ENCODE measurements at places on chromosomes 1 and 21.

- peak; percentile 98 for DNase-seq
These were observed 483.9 kb downstream of the DISC1 start for GRCh38 chr1:232110281-232111090.

- peak; percentile 80 for DNase-seq
These were observed 254.4 kb downstream of the AKT3 start for GRCh38 chr1:243595527-243596210.

DNA sequence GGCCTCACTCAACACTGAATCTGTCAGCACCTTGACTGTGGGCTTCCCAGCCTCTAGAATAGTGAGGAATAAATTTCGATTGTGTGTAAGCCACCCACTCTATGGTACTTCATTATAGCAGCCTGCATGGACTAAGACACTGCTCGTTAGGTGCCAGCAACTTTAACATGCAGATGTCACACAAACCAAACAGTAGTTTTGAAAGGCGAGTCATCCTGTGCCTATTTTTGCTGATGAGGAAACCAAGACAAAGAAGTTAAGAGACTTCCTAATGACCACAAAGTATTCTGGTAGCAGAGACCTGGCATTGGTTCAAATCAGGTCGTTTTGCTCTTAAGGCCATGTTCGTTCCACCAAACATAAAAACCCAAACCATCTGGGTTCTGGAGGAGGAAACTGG lies 42.9 kb downstream of the BATF3 start:
- DNase-seq: no peak

DNA sequence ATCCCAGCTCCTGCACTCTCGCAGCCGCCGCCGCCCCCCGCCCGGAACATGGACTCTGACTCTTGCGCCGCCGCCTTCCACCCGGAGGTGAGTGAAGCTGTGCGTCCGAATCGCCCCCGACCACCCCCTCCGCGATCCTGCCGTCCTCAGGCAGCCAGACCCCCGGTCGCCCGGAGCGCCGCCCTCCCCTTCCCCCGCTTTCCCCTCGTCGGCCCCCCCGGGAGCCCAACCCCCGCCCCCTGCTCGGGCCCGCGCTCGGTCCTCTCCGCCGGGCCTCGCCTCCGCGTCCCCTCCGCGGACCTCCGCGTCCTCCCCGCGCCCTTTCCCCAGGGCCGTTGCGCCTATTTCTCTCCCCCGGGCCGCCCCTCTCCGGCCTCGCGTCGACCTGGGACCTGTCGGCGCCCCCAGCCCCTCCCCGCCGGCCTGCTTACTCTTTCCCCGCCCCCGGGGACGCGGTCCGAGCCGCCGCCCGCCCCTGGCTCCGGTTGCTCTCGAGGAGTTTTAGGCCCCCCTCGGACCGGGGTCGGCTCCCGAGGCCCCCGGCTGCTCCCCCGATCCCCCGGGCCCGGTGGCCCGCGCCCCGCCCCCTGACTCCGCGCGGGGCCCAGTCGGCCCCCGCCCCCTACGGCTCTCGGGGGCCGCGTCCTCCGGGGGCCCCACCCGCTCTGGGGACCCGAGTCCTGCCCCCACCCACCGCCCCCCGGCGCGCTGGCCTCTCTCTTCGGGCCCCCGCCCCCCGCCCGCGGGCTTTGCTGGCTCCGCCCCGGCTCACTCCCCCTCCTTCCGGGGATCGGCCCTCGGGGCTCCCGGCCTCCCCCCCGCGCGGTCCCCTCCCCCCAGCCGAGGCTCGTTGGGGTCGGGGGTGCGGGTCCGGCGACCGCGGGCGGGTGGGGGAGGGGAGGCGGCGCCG lies 743 bp downstream of the PHF13 start:
- DNase-seq: peak; percentile 27

DNA sequence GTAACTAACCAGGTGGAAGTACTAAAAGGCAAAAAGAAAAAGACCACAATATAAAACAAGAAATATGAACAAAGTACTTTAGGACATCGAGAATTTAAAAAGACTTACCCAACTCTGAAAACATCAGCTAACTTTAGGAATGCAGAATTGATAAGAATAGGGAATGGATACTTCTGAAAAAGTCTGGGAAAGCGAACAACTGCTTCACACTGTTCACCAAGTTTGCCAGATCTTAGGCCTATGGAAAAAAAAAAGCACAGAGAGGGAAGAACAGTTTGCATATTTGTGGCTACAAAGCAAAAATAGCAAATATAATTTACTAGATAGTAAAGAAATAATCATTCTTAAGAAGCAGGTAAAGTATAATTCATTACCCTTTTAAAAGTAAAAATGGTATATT lies 14.4 kb downstream of the INTS7 start:
- DNase-seq: no peak

GRCh38 chr1:154520333-154520732 lies 18.1 kb upstream of the SHE start:
- no peak for DNase-seq

DNA sequence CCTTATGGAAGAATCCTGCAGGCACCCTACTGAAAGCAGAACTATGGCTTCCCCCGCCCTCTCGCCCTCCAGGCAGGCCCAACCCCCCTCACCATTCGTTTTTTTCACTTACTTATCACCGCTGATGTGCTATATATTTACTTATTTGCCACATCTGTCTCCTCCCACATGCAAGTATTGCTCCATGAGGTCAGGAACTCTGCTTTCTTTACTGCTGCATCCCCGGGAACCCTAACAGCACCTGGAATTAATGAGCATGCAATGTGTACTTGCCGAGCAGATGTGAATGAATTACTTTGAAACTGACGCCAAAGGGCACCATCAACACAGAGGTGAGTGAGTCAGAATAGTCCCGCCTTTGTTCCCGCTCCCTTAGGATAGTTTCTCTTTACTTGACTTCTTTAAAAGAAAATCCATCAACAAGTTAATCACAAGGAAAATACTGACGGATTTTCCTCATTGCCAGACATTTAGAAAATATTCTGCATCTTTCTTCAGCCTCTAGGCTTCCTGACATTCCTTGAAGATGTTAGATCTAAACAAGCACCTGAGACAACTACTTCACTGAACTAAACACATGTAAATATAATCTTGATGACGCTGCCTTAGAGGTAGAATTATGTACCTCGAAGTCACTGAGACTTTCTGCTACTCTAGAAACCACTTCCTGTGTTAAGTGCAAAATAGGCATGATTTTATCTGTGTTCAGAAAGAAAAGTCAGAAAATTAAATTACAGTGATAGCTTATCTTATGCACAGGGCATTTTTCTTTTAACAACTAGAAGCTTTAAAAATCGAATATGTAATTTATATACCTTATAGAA lies 17.5 kb upstream of the RAB4A start:
- DNase-seq: peak; percentile 34

DNA sequence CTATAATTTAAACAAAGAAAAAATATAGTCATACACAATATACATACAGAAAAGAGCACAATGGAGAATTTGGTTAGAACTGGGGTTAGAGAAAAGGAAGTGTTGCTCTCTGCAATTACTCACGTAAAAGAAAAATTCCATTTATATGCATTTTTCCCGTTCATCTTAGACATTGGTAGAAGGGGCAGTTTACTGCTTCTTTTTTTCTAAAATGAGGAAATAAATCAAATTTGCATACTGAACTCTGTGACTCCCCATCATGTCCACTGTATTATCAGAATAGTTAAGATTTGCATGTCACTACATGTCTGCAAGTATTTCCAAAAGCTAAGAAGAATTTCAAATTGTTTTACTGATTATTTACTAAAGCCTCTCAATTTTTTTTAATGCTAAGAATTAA lies 44.1 kb upstream of the C1orf105 start:
- DNase-seq: no peak

DNA sequence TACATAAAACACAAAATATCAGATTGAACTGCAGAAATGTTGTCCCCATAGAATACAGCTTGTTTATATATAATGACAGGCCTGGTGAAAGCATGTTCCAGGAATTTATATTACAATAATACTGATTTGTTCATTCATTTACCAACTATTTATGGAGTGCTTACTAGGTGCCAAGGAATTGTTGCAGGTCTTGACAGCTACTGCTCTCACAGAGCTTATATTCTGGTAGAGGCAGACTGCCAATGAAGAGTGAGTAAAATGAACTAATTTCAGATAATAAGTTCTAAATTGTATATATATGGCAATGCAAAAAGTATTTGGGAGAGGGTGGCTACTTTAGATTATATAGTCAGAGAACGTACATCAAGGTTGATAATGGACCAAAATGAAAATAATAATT lies 152.0 kb downstream of the COQ8A start:
- DNase-seq: no peak

DNA sequence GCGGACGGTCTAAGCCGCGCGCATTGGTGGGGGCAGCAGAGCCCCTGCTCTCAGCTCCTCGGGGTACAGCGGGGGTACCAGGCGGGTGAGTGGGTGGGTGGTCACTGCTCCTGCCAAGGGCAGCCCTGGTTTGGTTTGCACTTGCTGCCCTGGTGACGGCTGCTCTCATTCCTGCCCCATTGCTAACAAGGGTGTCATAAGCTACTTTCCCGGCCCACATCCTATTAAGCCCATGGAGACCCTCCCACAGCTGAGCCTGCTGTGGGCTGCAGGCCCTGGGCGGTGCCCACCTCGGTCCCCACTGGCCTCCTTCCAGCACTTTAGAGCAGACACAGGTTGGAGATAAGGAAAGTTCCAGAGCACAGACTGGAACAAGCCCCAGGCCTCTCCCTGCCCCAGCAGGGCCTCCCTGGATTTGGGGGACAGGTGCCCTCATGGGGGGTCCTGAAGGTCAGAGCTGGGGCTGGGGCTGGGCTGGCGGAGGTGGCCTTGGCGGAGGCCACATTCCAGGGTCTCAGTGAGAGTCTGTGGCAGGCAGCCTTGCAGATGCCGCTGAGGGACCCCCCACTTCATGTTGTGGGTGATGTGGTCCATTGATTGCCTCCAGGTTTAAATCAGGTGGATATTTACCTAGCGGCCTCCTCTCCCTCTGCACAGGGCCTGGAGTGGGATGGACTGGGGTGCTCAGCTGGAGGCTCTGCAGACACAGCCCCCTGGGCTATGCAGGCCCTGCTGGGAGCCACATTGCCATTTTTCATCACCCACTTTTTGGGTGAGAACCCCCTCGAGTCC lies 27.0 kb downstream of the COL18A1 start:
- DNase-seq: no peak

DNA sequence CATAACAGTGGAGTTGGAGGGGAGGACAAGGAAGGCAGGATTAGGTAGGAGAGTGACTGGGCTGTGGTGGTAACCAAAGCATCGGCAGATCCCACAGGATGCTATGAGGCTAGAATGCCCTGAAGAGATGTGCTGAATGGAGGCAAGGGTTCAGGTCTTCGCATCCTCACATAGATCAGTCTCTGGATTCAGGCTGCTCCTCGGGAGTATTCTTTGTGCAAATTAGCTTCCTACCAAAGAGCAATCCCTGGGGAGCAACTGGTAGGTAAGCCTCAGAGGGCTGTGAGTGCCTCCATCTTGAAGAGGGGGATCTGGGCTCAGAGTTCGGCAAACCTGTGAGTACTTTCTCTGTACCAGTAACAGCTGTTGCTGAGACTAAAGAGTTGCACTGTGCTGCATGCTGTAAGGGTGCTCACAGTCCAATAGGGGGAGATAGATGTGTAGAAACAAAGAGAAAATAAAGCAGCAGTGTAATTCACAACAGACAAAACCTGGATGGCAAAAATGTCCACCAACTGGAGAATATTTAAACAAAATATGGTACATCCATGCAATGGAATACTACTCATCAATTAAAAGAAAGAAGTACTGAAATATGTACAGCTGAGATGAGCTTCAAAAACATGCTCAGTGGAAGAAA lies 322.4 kb upstream of the DEPDC1 start:
- DNase-seq: peak; percentile 1

GRCh38 chr1:6359216-6360116 lies 34.1 kb downstream of the ACOT7 start:
- DNase-seq: peak; percentile 64

- DNase-seq: no peak
These were observed 24.3 kb upstream of the TRIM17 start for GRCh38 chr1:228440761-228441500.

DNA sequence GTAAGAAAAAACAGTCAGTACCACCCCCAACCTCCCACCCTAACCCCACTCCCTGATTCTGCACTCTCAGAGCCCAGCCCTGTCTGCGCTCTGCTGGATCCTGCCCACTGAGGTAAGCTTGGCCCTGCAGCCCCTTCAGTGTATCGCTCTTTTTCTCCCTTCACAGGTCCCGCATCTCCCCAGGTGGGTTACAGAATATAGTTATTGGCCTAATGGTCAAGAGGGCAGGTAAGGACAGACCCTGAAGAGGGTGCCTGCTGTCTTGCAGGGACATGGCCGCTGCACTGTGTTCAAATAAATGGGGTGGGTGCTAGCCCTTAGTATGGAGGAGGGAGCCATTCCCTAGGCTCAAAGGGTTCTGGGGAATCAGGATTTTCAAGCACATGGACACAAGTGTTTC lies 135.7 kb downstream of the ADSS2 start:
- no peak for DNase-seq

GRCh38 chr1:42319871-42320484 lies 15.1 kb downstream of the FOXJ3 start:
- no peak for DNase-seq

- DNase-seq: no peak
These were observed 79.3 kb upstream of the C1orf87 start for GRCh38 chr1:60152891-60153290.

GRCh38 chr21:21373969-21374368 lies 375.8 kb downstream of the NCAM2 start:
- peak; percentile 5 for DNase-seq

- DNase-seq: peak; percentile 42
These were observed 612 bp downstream of the PSMA5 start for GRCh38 chr1:109425391-109426280.

- DNase-seq: peak; percentile 86
These were observed 299.2 kb downstream of the SRGAP2C start for GRCh38 chr1:121483961-121484424.

GRCh38 chr21:26710155-26710554 lies 135.1 kb downstream of the ADAMTS1 start:
- no peak for DNase-seq

GRCh38 chr1:24416666-24417391 lies 1.2 kb downstream of the NIPAL3 start:
- DNase-seq: peak; percentile 97

- no peak for DNase-seq
These were observed 24.7 kb upstream of the KANK4 start for GRCh38 chr1:62343911-62344310.

GRCh38 chr1:112923959-112924349 lies 32.0 kb downstream of the SLC16A1 start:
- no peak for DNase-seq

DNA sequence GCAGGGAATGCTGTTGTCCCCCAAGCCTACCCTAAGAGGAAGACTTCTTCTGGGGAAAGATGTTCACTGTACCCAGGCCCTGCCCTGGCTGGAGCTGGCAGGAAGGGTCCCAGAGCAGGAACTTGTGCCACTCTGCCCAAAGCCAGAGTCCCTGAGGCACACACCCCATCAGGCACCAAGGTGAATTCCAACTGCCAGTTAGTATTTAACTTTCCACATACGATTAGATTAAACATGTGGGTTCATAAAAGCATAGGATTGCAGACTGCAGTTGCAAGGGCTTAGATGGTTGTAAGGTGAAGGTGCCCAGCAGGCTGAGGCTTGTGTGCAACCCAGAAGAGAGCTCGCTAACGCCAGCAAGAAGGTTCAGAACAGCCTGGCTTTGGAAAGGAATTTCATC lies at the start of gene KCNE2:
KCNE2 (plus strand) TSS at position 274 of the 400 bp plus-strand sequence. CDS start 6,473 bp downstream, outside the sequence.
- DNase-seq: no peak

- DNase-seq: no peak
These were observed 16.0 kb downstream of the IQGAP3 start for GRCh38 chr1:156556354-156556753.
